ENCODE measurements at places on chromosomes 7 and 10. TPM values are rescaled to one million over a fixed set of nuclear protein-coding genes. Genes with fewer than 3 reads are reported as not detected.
A peak's percentile ranks its signal among the peaks of the same experiment; 100 is the strongest.

The YKT6 gene
- total RNA-seq: 28.4 TPM

The ZNF853 gene
- 7.6 TPM for total RNA-seq

The GAD2 gene
- not detected for total RNA-seq

The ASAH2 gene
- 3.7 TPM for total RNA-seq

The SHH gene
- total RNA-seq: 4.1 TPM

The NAT16 gene
- total RNA-seq: not detected

The STRIP2 gene
- 1.1 TPM for total RNA-seq

The DKK1 gene
- total RNA-seq: 1.2 TPM

DNA sequence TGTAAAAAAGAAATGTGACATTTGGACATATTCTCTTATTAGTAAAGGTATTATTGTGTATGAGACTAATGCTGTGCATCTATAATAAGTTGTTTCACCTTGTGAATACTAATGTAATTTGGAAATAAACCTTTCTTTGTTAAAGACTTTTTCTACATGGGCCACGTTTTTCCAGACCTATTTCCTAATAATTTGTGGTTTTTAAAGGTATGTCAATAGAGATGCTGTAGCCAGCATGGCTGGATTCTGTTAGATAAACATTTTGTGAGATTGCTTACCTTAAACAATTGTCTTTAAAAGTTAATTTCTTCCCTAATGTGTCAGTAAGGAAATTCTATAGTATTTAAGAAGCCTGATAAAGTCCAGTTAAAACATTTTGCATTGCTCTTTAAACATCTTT is 56.0 kb downstream of the KAT6B start:
- no peaks in the 10 kb centered on the region for H3K36me3 ChIP-seq
- no peak overlapping the region for H3K27ac ChIP-seq
- no peaks in the 10 kb centered on the region for H3K27me3 ChIP-seq
- DNase-seq: no peak
- H3K4me1 ChIP-seq: peaks cover 6% of the 10 kb centered on the region

- no peaks in the 10 kb centered on the region for H3K27me3 ChIP-seq
- no peaks in the 10 kb centered on the region for H3K36me3 ChIP-seq
- H3K27ac ChIP-seq: no peak overlapping the region
- no peaks in the 10 kb centered on the region for H3K4me1 ChIP-seq
- H3K4me3 ChIP-seq: no peak overlapping the region
Observed at GRCh38 chr7:6074612-6075380, 43.6 kb downstream of the ANKRD61 start.

DNA sequence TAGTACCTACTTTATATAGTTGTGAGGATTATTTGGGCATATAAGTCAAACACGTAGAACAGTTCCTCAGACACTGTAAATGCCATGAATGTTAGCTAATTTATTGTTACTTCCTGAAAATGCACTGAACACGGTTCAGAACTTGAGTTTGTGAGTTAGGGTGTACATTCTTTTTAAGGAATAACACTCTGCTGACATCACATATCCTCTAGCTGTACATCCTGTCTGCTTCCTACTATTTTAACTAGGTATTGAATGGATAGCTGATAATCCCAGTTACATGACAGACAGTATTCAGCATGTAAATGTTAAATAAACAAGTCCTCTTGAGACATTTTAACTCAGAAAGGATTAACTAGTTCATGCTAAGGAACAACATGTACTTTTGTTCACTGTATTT is 16.0 kb downstream of the SAMD8 start:
- H3K4me1 ChIP-seq: peaks cover 14% of the 10 kb centered on the region
- H3K4me3 ChIP-seq: no peak overlapping the region

GRCh38 chr7:150340024-150340749 is 1.2 kb downstream of the RARRES2 start:
- peak overlapping the region; percentile 31 for H3K4me3 ChIP-seq
- H3K27ac ChIP-seq: no peak overlapping the region
- H3K27me3 ChIP-seq: no peaks in the 10 kb centered on the region

DNA sequence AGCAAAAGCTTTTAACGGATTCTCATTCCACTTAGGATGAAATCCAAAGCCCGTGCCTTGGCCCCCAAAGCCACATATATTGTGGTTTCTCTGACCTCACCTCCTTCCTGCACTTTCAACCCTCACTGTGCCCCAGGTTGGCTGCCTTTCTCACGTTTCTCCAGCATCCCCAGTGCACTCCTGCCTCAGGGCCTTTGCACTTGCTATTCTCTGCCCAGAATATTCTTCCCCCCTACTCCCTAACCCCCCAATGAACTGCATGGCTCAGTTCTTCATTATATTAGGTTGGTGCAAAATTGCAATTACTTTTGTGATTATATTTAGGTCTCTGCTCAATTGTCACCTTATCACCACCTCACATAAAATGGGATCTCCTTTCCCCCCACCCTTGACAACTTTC is 34.2 kb downstream of the MYOF start:
- no peaks in the 10 kb centered on the region for H3K27me3 ChIP-seq
- H3K4me3 ChIP-seq: no peak overlapping the region
- no peak for DNase-seq

- peaks cover 6% of the 10 kb centered on the region for H3K4me1 ChIP-seq
- DNase-seq: no peak
- no peaks in the 10 kb centered on the region for H3K36me3 ChIP-seq
- H3K27ac ChIP-seq: peak overlapping the region; percentile 63
- H3K4me3 ChIP-seq: no peak overlapping the region
- no peaks in the 10 kb centered on the region for H3K27me3 ChIP-seq
Observed at GRCh38 chr7:69654849-69655707, 56.8 kb downstream of the AUTS2 start.

DNA sequence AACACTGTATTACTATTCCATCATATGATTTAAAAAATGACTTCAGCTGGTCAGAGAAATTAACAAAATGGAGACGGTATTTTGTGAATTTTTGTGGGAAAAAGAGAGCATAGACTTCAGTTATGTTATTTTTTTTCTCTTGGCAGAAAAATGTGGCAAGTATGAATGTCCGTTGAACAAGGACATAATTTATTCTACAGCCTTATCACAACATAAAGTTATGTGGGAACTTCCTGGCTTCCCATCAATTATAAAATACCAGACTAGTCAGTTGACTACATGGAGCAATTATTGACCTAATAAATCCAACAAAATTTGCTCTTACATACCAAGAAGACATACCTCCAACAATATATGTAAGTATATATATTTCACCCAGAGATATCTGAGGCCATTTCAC is 88.6 kb upstream of the PPP1R3A start:
- no peak for DNase-seq
- H3K27ac ChIP-seq: no peak overlapping the region
- no peaks in the 10 kb centered on the region for H3K27me3 ChIP-seq

DNA sequence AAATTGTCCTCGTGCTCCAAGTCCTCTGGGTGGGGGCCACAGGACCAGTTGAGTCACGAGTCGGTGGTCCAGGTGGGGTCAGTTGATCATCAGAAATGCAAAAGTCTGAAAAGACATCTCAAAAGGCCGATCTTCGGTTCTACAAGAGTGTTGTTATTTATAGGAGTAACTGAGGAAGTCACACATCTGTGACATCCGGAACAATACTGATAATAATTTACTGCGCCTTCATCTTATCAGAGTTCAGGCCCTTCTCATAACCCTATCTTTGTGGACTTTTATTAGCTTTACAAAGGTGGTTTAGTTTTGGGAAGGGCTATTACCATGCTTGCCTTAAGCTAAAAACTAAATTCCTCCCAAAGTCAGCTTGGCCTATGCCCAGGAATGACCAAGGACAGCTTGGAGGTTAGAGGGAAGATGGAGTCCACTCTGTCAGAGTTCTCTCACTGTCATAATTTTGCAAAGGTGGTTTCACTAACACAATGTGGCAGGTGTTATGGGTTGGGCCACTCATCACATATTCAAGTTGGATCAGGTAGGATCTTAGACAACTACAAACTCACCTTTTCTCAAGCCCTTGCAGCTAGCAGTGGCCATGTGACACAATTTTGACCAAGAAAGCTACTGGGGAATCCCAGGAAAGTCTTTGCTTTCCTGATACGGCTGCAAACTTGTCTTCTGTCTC is 54.7 kb upstream of the CHST3 start:
- H3K4me1 ChIP-seq: no peaks in the 10 kb centered on the region
- H3K4me3 ChIP-seq: no peak overlapping the region
- H3K27me3 ChIP-seq: no peaks in the 10 kb centered on the region
- H3K27ac ChIP-seq: no peak overlapping the region
- DNase-seq: no peak
- H3K36me3 ChIP-seq: no peaks in the 10 kb centered on the region

DNA sequence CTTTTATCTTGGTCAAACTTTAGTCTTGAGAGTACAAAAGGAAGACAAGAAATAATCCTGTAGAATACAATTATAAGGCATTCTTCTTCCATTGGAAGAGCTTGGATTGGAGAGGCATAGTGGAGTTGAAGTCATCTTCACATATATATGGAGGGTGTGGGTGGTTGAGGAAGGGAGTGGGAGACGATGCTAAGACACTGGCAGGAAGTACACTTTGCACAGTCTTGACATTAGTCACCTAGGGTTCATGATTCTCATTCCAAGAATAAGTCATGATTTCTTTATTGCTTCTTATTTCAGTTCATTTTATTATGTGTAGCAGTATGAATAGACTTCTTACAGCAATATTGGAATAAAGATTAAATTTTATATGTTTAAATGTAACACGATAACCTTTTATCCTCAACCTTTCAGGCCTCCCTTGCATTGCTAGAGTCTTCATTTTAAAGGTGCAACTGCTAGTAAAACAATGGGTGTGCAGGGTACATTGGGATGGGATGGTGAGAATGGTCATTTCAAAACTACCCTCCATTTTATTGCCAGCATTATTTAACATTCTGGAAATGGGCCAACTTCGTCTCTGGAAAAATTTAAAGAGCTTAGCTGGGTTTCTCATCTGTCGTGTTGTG is 12.3 kb upstream of the SLC26A3 start:
- no peaks in the 10 kb centered on the region for H3K36me3 ChIP-seq
- no peak for DNase-seq
- no peak overlapping the region for H3K27ac ChIP-seq
- H3K4me1 ChIP-seq: no peaks in the 10 kb centered on the region
- no peak overlapping the region for H3K4me3 ChIP-seq
